AG04449 (cell line): ENCODE measurements at places on chromosomes 7 and 10.

DNA sequence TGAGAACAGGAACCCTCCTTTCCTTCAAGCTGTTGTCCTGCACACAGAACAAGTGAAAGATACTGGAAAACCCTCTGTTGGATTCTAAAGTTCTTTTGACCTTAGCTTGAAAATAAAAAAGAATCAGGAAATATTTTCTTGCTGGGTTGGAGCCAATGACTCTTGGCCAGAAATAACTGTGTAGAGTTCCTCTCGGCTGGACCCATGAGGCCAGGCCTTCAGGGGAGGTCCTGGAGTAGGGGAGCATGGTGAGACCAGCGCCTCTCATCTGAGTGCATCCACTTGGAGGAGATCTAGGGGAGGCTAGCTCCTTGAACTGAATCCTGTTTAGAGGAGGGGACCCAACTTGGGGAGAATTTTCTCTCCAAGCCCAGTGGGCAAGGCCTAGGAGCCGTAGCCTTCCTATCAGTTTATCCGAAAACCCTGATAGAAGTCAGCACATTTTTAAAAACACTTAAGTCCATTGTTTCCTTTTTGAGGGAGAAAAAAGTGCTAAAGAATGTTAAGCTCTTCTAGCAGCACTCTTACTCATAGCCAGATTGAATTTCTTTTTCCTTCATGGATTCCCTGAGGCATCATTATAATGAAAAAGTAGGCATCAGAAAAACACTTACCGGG, 635.7 kb upstream of the ANKRD30A start:
- DNase-seq, result peak; percentile 46

DNA sequence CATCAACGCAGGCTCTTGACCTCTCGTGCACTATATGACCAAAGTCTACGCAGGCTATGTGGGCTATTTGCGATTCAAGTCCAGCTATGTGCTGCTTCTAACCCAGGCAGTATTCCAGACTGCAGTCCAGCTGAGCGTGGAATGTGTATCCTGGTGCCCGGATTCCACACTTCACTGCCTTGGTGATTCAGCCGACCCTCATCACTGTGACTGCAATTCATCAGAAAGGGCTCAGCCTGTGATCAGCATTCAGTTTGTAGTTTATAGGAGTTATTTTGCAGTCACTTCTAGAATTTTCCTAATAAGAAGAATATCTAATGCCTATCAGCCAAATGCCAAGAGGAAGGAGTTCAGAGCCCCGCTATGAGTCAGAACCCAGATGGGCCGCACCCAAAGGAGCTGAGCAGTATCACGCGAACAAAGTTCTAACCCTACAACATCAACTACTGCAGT, 119.8 kb upstream of the LANCL2 start:
- peak; percentile 46 for DNase-seq

DNA sequence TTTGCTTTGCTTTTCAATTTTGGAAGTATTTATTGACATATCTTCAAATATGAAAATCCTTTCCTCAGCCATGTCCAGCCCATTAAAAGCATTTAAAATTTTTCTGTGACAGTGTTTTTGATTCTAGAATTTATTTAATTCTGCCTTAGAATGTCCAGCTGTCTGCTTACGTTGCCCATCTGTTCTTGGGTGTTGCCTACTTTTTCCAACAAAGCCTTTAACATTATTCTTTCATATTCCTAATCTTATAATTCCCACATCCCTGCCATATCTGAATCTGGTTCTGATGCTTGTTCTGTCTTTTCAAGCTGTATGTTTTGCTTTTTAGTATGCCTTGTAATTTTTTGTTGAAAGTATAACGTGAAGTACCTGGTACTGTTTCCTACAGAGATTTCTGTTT, 204.7 kb upstream of the VSTM2A start:
- no peak for DNase-seq

DNA sequence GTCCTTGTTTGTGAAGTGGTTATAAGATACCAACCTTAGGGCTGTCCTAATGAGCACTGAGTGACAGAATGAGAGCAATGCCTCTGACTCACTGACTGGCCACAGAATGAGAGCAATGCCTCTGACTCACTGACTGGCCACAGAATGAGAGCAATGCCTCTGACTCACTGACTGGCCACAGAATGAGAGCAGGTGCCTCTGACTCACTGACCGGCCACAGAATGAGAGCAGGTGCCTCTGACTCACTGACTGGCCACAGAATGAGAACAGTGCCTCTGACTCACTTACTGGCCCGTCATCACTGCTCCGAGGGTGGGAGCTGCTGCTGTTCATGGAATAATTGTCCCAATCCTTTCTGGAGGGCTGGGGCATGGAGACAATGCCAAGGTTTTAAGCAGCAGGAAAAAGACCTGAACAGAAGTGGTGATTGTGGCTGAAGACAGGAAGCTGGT, 265.2 kb upstream of the PPP2R2D start:
- no peak for DNase-seq
